ENCODE measurements at places on chromosomes 7 and 10.

DNA sequence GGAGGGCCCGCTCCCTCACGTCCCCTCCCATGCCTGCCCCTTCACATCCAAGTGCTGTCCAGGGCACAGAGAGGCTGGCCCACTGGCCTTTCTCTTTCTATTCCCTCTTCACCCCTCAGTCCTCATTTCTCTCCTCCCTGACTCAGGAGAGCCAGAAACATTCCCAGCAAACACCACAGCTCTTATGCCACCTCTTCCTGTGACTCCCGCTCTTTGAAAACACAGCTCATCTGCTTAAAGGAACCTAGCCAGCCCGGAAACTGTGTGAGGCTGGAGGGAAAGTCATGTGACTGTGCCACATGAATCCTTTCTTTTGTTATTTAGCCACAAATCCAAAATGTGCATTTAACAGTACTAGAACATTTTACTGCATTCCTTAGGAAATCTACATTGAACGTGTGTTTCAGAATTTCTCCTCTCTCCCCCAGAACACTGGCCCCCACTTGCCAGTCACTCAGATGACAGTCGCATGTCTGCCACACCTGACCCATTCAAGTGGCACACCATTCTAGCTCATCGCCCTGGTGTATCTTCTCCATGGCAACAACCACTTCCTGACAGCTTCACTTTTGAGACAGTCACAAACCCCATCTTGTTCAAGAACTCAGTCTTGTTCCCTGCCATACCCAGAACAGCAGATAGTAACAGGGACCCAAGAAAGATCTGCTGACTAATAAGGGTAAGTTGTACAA lies 42.8 kb downstream of the GRB10 start:
- peak; percentile 54 for DNase-seq

- no peak for DNase-seq
These were observed 109.5 kb downstream of the NRF1 start for GRCh38 chr7:129721068-129721467.

GRCh38 chr7:152341914-152342236 lies 93.9 kb downstream of the KMT2C start:
- no peak for DNase-seq

GRCh38 chr10:84366041-84366440 lies 37.7 kb downstream of the CCSER2 start:
- no peak for DNase-seq

DNA sequence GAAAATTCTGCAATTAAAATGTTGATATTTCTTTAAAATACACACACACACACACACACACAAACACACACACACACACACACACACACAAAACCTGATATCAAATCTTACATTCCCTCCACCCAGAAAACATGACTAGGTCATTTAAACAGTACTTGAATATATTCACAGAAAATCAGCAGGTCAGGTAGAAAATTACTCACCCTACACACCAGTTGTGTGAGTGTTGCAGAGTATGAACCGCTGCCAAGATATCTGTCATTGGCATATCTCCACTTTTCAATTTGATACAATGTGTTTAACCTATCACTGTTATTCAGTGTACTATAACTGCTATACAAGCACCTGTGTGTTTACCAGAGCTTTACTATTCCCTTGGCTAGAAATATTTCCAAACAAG lies 283.6 kb upstream of the LRRTM3 start:
- DNase-seq = no peak

- DNase-seq = no peak
These were observed 228.4 kb downstream of the FANK1 start for GRCh38 chr10:126124668-126125349.

- no peak for DNase-seq
These were observed 206.9 kb downstream of the EBF3 start for GRCh38 chr10:129756912-129757901.

DNA sequence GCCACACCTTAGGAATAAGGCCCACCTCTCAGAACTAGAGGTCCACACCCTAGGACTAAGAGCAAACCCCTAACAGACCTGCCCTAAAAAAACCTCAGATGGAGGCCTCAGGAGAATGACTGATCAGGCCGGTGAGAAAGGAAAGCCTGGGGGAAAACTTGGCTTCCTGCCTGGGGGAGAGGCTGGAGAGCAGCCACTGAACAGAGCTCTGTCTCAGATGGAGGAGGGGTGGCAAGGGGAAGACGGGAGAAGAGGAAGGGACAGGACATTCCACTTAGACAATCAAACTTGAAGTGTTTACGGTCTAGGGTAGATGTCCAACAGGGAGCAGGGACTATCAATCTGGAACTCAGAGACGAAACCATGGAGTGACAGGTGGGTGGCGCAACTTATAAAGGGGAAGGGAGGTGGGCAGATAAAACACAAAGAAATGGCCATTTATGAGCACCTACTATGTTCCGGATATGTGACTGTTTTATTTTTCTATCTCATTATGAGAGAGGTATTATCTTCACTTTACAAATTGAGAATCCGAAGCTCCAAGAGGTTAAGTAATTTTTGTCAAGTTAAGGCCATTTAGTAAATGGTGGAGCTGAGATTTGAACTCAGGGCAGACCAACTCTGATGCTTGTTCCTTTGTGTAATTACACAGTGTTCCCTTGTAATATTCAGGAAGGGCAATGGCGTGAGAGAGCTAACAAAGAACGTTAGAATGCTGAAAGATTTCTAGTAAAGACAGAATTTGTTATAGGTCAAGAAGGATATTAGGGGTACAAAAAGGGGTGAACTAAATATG lies 82.6 kb downstream of the DNMBP start:
- DNase-seq = no peak

GRCh38 chr10:70139151-70139996 lies 6.7 kb upstream of the AIFM2 start:
- no peak for DNase-seq

- DNase-seq = no peak
These were observed 187.7 kb downstream of the JAZF1 start for GRCh38 chr7:27992755-27993493.

Measured in activated CD8-positive, alpha-beta memory T cell treated with anti-CD3 and anti-CD28 coated beads, Interleukin-2, amount 50 U/mL, for 4 hours (primary cell).